NCI-H1694 treated with DMSO at 0.1 percent for 48 hours (cell line): ENCODE measurements at places on chromosomes 7 and 10.

- no peak for DNase-seq
Measured at GRCh38 chr10:129057856-129058663, 409.0 kb upstream of the MGMT start.

DNA sequence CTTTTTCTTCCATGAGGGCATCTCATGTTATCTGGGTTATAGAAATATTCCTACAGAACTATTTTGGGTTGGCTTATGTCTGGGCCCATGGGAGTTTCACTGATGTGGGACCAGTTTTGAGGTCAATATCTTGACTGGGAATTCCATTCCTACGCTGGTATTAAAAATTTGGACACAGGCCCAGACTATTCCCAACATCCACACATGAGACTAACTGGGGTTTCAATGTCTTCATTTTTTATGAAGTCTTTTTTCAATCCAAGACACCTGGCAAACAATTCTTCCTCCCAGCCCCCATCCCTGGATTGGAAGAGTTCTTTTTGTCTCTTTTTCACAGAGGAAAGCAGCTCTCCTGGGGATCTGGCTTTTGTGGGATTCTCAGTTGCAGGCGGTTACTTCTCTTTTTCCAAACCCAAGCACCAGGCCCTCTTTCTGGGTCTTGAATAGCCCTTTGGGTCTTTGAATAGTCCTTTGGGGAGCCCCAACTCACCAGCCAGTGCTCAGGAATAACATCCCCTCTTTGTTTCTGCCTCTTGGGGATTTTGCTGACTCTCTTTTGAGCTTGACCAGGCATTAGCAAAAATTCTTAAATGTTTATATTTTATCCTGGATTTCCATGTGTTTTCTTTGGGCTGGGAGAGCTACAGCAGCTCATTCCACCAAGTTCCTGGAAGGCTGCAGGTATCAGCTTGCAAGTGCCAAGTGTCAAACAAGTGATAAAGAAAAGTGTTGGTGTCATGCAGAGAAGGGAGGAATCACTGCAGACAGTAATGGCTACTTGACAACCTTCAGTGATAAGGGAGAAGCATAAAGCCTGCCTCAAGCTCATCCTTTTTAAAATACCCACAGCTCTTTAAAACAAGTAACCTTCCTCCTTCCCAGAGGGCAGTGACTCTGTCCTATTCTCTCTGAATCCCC is 234.3 kb downstream of the ADAM12 start:
- no peak for DNase-seq

- DNase-seq = no peak
Measured at GRCh38 chr7:2165239-2165609, 67.5 kb downstream of the MAD1L1 start.

GRCh38 chr7:150753239-150753638 is 16.0 kb downstream of the GIMAP5 start:
- DNase-seq = no peak

DNA sequence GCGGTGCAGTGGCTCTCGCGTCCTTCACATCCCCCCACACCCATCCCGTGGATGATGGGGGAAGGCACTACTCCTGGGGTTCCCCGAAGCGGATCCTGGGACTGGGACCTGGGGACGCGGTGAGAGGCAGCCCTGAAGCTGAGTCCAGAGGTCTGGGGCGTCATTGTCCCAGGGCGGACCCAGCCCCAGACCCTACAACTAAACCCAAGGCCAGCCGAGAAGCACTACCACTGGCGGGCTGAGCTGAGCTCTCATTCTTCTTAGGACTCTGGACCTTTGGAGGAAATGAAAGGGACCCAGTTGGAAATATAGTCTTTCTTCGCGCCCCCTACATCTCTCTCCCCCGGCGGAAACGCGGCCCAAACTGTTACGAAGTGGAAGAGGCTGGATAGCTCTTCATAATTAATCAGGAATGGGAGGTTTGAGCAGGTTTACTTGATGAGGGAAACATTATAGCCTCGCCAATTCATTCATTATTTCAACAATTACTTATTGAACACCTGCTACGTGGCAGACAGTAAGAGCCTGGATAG is 389 bp upstream of the FBXL15 start:
- DNase-seq = no peak

- no peak for DNase-seq
Measured at GRCh38 chr10:118692872-118693271, 61.9 kb downstream of the CACUL1 start.

GRCh38 chr10:59175538-59176240 is 754 bp upstream of the PHYHIPL start:
- no peak for DNase-seq

DNA sequence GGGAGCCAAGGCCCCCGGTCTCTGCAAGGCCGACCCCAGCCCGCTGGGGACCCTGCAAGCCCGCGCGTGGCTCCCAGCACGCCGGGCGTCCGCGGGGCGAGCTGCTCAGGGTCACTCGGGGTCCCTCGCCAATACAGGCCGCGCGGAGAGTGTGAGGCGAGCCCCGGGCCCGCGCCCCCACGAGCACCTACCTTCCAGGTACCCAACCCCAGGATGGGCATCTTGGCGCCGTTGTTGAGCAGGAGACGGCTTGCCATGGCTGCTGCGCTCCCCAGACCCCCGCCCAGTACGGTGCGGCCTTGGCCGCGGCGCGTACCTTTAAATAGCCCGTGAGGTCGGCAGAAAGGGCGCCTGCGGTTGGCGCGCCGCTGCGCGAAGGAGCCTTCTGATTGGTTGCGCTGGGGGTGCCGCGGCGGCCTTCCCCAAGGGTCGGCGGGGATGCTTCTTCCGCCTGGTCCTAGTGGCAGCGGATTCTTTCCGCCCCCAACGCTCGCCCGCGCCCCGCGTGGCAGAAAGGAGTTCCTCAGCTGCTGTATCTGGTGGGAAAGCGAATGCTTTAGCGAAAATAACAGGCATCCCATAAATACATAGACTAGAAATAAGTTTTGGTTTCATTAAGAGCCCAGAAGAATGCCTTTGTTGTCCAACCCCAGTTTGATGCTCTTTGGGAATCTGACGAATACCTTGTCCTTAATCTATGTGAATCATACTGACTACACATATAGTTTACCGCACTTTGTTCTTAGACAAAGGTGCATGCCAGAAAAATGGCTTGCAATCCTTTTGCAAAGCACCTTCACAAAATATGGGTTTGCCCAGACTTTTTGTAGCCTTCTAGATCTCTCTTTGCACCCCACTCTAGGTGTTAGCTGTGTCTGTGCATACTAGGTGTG is at the start of gene AKR1B1:
Gene AKR1B1, minus strand, starts transcription at position 295 of the 893 bp plus-strand sequence. Its CDS starts 38 bp downstream, at position 257.
- peak; percentile 93 for DNase-seq

DNA sequence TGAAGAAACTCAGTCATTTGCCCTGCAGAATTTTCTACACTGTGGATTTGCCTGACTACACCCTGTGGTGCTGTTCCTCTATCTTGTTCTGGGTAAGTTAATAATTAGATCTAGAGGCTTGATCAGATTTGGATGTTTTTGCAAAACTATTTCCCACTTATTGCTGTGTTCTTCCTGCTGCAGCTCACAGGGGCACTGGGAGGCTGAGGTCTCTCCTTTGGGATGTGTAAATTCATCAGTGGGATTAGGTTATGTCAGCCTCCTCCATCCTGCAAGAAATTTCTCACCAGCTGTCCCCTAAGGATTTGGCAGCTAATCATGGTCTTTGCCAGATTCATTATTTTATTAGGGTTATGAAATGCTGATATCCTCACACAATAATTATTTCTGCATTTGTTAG is 148.1 kb upstream of the ZNF32 start:
- no peak for DNase-seq

DNA sequence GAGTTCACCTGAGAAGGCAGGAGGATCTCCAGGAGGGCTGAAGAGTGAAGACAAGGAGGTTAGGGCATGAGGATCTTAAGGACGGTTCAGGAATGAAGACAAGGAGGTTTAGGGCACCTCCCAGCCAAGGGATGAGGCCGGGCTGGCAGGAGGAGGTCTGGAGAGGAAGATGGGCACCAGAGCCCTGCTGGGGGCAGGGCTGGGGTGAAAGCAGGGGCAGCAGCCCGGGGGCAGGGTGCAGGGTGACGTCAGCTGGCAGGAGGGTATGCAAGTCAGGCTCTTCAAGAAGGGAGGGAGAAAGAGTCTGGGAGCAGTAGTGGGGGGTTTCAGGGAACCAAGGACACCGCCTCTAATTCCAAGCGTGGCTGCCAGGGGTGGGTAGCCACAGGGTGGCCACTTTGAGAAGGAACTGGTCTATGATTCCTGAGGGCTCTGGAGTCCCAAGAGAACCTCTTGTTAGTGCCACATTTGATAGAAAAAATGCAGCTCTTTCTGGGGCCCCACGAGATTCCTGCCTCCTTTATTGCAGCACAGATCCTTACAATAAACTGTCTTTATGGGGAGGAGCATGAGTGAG is 101.6 kb downstream of the C10orf90 start:
- DNase-seq = no peak

DNA sequence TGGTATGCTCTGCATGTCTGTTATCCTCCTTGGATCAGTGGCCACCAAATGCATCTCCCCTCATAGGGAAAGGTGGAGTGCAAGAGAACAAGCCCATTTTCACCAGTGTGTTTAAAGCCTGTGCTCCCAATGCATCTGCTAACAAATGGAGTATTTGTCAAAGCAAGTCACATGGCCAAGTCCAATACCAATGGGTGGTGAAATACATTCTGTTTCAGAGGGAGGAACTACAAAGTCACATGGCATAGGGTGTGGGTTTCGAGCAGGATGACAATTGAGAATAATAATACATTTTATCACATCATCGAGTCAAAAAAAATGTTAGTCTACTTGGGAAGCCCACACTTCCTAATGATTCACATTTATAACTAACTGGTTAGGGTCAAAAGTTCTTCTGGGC is 62.7 kb downstream of the SUGCT start:
- DNase-seq = no peak

DNA sequence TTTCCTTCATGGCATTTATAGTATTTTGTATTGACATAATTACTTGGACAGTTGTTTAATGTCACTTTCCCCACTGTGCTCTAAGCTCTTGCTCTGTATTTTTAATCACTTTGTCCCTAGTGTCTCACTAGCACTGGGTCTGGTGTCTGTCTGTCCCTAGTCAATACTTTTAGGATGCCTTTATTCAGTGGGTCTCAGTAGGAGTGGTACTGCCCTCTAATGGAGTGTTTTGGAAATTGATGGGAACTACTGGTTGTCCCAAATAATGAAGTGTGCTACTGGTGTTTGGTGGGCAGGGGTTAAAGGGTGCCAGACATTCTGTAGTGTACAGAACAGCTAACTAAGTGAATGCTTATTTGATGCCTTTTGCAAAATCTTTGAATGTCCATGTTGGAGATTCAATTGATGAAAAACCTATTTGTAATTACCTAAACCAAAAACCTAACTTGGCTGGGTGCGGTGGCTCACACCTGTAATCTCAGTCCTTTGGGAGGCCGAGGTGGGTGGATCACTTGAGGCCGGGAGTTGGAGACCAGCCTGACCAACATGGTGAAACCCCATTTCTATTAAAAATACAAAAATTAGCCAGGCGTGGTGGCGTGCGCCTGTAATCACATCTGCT is 33.3 kb downstream of the CDK14 start:
- peak; percentile 78 for DNase-seq

- DNase-seq = no peak
Measured at GRCh38 chr7:219581-220150, 27.3 kb downstream of the FAM20C start.

GRCh38 chr10:54469587-54470323 is 331.3 kb downstream of the PCDH15 start:
- DNase-seq = no peak
